ENCODE measurements at places on chromosomes 13 and 19. TPM values are rescaled to one million over a fixed set of nuclear protein-coding genes. Genes with fewer than 3 reads are reported as not detected.

Gene OR7D2
- total RNA-seq: not detected

Gene SKA3
- total RNA-seq: 7.6 TPM

Gene GTF2F1
- 32.7 TPM for total RNA-seq

Gene LILRB2
- total RNA-seq: not detected

Gene FBXO17
- 18.6 TPM for total RNA-seq

Gene COMP
- not detected for total RNA-seq

Gene LRRC25
- not detected for total RNA-seq

GRCh38 chr19:37333457-37333856 lies 37.4 kb upstream of the ZNF527 start:
- DNase-seq: peak; percentile 18

DNA sequence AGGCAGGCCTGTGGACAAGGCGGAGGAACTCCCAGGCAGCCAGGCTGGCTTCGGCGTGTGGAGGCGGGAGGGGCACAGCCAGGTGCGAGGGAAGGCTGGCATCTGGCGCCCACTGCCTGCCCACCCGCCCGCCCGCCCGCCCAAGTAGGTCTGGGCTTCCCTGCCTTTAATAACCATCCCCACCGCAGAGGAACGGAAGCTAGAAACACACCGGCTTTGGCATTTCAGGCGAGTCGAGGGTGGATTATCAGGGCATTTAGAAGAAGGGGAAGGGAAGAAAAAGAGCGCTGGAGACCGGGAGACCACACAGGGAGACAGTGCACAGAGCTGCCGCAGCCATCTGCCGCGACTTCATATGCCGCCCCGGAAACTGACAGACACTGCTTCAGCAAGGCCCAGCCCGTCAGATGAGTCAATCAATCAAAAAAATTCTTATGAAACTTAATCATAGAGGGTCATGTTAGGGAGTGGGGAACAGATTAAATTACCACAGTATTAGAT lies 199.7 kb downstream of the TSHZ3 start:
- DNase-seq: no peak

GRCh38 chr19:57052081-57052480 lies 67.7 kb upstream of the USP29 start:
- no peak for DNase-seq

GRCh38 chr13:47858042-47859025 lies 142.7 kb downstream of the SUCLA2 start:
- DNase-seq: peak; percentile 78

- DNase-seq: no peak
Observed at GRCh38 chr13:93953841-93954240, 525.6 kb downstream of the DCT start.

DNA sequence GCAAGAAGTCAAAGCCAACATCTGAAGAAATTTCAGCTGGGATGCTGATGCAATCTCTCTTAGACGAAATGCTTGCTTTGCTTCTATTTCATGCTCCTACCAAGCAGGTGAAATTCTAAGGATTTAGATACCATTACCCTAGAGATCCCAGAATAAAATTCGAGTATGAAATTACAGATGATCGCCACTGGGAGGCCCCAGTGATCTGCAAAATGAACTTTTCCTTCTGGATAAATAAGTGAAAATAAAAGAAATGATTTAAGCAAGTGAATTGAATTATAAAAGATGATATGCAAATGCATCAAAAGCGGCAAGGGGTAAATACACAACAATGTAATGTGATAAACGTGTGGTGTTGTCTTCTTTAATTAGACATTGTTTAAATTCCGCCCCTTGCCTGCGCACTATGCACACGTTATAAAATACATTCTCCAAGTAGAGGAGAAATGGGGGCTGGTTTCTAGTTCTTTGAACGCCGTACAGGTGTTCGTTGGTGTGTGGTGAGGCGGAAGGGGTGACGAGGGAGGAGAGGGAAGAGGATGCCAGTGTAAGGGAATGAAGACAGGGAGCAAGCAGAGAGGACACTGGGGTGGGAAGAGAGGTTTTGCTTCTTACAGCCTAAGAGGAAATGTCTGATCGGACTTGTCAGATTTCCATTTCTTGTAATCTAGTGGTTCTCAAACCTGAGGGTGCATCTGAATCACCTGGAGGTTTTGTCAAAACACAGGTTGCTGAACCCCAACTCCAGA lies 58.0 kb downstream of the ERCC5 start:
- DNase-seq: peak; percentile 29

GRCh38 chr19:46955813-46956371 lies 63.7 kb upstream of the NPAS1 start:
- DNase-seq: no peak

GRCh38 chr13:82477436-82477835 lies 1404.8 kb downstream of the SLITRK1 start:
- no peak for DNase-seq

GRCh38 chr19:31693131-31693932 lies 344.1 kb upstream of the TSHZ3 start:
- no peak for DNase-seq

DNA sequence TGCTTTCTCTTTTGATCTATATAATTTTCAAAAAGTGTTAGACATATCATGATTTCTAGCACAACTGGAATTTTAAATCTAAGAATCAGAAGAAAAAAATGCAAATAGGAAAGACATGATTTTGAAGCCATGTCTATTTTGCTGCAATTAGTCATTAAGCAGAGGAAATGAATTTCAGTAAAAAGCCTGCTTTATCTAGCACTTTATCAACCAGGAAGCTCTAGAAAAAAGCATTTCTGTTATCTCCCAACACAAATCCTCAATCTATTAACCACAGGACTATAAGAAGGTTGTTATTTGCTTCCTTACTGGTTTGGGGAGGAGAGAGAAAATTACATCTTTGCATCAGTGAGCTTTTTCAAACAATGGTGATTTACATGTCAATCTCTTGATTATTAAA lies 716.7 kb downstream of the DIAPH3 start:
- no peak for DNase-seq

DNA sequence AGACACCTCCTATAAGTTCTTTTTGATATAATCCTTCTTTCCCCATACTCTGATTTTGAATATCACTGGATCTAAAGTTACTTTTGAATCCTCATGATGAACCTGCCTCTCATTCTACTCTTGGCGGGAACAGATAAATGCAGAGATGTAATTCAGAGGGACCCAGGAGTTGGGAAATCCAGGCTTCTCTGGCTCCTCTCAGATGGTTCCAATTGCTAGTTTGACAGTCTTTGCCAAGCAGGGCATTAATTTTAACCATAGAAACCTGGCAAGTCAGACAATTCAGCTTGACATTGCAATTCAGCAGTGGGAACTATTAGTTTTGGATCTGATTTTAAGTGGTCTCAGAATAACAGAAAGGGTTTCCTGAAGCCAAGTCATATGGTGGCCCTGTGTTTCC lies 67.3 kb upstream of the KLF12 start:
- DNase-seq: no peak

- DNase-seq: no peak
Observed at GRCh38 chr13:61030445-61030844, 385.2 kb downstream of the PCDH20 start.

- DNase-seq: no peak
Observed at GRCh38 chr13:39486758-39487157, 116.2 kb downstream of the LHFPL6 start.

Data from mammary epithelial cell (primary cell).